Stimulated activated CD8-positive, alpha-beta memory T cell treated with anti-CD3 and anti-CD28 coated beads, Interleukin-4, amount 100 ng/mL, for 1 hour (primary cell): ENCODE measurements at places on chromosomes 1 and 21.

DNA sequence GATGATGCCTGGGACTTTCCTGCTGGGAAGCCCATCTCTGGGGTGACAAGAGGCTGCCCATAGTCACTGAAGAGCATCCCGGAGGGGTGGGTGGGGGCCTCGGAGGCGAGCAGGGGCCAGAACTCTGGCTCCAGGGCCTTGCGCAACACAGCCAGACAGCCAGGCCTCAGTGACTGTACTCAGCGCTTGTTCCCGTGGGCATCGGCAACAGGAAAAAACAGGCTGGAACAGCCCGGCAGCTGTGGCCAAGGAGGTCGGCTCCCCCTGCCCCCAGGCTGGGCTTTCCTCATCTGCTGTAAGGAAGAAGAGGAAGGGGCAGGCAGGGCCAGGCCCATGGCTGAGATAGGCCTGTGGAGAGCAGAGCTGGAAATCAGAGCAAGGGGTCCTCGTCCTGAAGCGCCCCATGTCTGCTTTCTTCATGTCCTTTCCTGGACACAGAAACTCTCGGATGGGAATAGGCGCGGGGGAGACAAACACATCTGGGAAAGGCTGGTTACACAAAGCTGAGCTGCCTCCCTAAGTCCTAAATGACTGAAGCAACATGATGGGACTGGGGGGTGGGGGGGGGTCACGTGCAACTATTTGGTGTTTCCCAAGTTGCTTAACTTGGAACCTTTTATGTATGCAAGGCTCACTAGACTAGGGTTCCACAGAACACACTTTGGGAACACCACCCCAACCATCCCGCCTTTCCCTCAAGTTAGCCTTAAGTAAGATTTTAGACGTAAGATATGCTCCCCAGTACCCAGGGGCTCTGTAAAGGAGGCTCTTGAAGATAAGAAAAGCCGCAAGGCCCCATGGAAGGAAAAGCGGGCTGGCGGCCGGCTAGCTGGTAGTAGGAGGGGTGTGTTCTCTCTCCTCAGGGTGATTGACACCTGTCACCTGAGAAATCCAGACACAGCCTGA, 30.7 kb downstream of the HSPG2 start:
- DNase-seq = no peak

DNA sequence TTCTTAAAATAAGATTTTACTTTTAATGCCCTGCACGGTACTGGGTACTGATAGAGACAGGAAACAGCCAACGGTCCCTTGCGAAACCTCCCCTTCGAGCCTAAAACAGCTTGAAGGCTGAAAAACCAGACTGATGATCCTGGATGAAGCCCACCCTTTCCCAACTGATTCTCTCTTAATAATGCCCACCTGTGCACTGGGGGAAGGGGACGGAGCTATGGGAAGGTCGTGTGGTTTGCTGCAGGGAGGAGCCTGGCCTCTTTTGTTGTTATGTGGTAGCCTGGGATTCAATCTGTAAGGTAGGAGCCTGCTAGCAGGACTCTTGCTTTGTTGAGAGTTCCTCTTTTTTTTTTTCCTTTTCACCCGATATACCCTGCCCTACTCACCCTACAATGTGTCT, 25.6 kb downstream of the SAMSN1 start:
- no peak for DNase-seq

DNA sequence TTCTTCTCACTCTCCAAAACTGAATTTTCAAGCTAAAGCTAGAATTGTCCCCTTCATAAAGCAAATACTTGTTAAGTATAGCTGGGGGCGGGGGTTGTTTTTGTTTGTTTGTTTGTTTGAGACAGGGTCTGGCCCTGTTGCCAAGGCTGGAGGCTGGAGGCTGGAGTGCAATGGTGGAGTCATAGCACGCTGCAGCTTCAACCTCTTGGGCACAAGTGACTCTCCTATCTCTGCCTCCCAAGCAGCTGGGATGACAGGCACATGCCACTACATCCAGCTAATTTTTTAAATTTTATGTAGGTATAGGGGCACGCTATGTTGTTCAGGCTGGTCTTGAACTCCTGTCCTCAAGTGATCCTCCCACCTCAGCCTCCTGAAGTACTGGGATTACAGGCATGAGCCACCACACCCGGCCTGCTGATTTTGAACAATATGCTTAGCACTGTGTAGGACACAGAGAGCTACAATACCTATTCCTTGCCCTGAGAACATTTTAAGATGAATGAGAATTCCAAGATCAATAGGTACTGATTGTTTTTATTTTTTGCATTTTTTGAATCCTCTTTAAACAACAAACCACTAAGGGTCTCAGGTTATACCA, 42.2 kb downstream of the PCNX2 start:
- no peak for DNase-seq

DNA sequence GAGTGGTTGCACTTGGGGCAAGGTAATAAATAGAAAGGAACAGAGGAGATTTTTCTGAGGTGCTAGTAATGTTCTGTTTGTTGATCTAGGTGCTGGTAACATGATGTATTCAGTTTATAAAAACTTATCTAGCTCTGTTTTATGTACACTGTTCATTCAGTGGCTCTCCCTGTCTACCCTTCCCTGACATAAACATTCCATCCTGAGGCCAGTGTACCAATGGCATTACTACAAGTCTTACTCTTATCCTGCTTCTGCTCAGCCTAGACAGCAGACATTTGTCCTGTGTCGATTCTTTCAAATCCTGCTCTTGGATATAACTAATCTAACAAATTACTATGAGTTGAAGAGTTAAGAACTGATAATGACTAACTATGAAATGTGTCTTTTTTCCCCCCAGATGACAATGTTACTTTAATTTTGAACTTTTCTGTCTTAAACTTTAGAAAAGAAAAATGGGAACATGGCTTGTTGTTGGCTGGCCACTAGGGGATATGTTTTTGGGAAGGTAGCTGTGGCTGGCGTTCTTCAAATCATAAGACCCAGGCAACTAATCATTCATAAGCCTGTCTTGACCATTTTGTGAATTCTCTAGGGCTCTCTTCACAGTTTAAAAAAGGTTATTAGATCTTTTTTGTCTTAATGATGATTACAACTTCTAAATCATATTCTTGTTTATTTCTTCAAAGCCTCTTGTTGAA, 390.9 kb downstream of the PBX1 start:
- no peak for DNase-seq

GRCh38 chr21:46002841-46003574, 21.4 kb downstream of the COL6A1 start:
- DNase-seq = no peak

DNA sequence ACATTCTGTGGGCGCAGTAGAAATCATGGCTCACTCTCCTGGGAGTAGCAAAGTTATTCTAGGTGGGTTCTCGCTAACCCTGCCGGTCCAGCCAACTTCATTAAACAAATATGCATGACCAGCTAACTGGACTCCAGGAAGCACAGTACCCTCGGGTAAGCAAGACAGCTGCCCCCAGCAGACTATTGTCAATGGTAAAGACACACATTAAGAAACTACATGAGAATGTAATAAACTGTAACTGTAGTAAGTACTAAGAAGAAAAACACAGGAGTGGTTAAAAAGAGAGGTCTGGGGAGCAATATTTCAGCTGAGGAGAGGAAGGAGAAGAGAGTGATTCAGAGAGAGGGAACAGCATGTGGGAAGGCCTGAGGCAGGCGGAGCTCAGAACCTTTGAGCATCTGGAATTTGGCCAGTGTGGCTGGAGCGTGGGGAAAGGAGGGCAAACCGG, 7.4 kb downstream of the SLC2A5 start:
- DNase-seq = no peak

GRCh38 chr21:29329406-29329805, 30.7 kb downstream of the BACH1 start:
- DNase-seq = no peak

- DNase-seq = no peak
These were observed 126.1 kb upstream of the KIAA0040 start for GRCh38 chr1:175318633-175319032.

GRCh38 chr1:215146240-215146975, 63.9 kb downstream of the KCNK2 start:
- no peak for DNase-seq
